ENCODE measurements at places on chromosomes 12 and 14.

GRCh38 chr12:65449400-65449799 is 170.9 kb downstream of the MSRB3 start:
- no peak for DNase-seq

DNA sequence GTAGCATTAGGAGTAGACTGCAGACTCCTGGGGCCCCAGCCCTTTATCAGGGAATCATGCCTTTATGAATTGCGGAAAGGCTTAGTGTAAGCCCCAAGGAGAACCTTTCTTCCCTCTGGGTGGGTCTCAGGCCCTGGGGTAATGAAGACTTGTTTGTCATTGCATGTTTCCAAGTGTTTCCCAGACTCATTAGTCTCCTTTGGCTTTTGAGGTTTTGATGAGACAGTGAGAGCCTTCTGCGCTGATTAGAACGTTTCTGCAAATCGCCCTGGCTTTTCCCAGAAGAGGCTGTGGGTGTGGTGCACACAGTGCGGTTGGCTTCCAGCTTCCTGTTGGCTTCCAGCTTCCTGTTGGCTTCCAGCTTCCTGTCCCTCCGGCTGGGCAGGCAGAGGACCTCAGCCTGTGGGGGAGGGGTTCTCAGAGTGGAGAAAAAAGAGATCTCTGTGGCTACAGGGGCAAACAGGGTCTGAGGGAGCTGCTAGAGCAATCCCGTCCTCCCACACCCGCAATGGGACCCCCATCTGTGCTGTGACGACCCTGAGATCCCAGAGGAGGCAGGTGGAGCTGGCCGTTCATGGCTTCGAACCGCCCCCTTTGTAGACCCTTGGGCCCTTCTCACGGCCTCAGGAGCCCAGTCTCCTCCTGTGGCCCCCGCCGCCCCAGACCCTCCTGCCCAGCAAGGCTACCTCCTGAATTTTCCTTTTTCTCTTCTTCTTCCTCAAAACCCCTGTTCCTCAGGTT is 42.1 kb downstream of the GPR68 start:
- DNase-seq: no peak

DNA sequence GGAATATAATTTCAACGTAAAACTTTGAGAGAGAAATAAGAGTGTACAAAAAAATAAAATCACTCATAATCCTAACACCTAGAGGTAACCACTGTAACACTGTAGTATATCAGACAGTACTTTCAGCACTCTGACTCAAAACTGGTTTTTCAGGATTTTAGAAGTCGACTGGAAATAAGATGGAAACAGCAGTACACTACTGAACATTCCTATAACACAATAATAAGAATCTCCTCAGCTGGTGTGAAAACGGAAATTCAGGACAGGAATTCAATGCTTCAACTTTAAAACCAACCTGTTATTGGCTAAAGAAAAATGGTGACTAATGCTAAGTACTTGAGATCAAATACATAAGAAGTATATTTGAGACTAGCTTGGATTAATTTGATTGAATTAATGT is 12.3 kb upstream of the PITPNM2 start:
- DNase-seq: no peak

- no peak for DNase-seq
Observed at GRCh38 chr14:20707622-20708021, 19.1 kb downstream of the ANG start.

DNA sequence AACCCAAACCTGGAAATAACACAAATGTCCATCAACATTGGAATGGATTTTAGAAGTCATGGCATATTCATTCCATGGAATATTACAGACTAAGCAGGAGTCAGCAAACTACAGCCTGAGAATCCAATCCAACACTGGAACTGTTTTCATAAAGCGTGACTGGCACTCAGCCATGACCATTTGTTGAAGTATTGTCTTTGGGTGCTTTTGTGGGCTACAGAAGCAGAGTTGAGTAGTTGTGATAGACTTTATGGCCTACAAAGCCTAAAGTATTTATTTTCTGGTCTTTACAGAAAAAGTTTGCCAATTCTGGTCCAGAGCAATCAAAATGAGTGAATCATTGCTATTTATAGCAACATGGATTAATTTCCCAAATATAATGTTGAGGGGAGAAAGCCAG is 34.5 kb upstream of the FRS2 start:
- no peak for DNase-seq

- DNase-seq: no peak
Observed at GRCh38 chr12:49976557-49976956, 3.8 kb downstream of the AQP6 start.

- no peak for DNase-seq
Observed at GRCh38 chr12:81987371-81987770, 228.2 kb upstream of the PPFIA2 start.

GRCh38 chr14:51202914-51203665 is 37.0 kb upstream of the TMX1 start:
- DNase-seq: no peak

- DNase-seq: no peak
Observed at GRCh38 chr14:23359722-23360447, 5.1 kb downstream of the EFS start.

GRCh38 chr12:59096246-59096645 is 175.9 kb upstream of the LRIG3 start:
- DNase-seq: no peak

DNA sequence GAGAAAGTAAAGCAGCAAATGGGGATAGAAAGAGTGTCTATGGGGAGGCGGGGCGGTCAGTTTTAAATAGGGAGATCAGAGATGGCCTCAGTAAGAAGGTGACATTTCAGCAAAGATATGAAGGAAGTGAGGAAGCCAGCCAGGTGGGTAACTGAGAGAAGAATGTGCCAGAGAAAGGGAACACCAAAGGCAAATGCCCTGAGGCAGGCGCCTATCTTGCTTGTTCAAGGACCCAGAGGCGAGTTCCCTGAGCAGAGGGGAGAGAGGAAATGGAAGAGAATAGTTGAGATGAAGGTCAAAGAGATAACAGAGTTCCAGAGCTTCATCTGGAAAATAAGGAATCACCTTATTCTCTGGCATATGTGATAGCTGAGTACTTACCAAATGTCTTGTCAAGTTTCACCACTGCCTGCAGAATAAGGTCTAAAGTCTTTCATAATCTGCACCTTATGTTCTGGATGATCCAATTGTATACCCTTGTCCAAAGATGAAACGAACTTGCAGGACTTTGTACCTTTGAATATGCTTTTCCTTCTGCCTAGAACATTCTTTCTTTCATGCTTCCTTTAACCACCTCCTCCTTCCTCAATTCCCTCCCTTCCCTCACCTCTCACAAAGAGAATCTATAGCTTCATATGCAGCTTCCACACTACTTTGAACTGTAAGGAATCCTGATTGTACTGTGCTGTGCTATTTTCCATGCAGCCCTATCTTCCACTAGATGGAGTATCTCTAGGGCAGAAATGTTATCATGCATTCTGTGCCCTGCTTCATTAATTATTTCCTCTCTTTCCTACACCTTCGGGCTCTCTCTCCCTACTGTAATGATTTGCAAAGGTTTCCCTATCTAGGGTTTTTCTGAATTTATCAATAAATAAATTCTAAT is 38.5 kb downstream of the GNPTAB start:
- DNase-seq: no peak

GRCh38 chr12:67077617-67078016 is 191.5 kb upstream of the CAND1 start:
- no peak for DNase-seq

GRCh38 chr12:69620077-69620476 is 9.4 kb upstream of the LRRC10 start:
- no peak for DNase-seq

DNA sequence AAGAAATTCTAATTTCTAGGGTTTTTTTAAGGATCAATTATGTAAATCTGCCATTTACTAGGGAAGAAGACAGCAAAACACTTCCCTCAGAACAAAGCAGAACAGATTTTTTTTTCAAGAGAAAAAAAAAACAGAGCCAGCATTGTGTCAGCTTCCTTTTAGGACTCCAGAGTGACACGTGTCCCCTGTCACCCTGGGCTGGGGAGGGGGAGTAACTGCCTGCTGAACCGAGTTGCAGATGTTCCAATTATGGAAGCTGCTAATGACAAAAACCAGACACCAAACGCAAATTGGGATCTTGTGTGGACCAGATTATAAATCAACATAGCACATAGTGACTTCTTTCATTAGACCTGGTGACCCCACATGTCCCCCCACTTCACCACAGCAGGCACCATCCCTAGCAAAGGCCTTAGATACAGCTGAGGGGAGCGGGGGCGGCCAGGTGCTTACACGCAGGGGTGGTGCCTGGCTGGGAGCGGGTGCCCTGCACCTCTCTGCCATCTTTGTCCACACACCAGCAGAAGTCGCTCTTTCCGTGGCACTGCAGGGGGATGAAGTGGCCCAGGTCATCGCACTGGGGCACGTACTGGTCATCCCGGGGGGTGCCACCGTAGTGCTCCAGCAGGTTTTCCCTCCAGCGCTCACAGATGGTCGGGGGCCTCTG is 25.4 kb downstream of the RTRAF start:
- DNase-seq: no peak

GRCh38 chr14:45068396-45068795 is 15.5 kb upstream of the PRPF39 start:
- no peak for DNase-seq

GRCh38 chr14:53144244-53144643 is 8.9 kb downstream of the DDHD1 start:
- no peak for DNase-seq

DNA sequence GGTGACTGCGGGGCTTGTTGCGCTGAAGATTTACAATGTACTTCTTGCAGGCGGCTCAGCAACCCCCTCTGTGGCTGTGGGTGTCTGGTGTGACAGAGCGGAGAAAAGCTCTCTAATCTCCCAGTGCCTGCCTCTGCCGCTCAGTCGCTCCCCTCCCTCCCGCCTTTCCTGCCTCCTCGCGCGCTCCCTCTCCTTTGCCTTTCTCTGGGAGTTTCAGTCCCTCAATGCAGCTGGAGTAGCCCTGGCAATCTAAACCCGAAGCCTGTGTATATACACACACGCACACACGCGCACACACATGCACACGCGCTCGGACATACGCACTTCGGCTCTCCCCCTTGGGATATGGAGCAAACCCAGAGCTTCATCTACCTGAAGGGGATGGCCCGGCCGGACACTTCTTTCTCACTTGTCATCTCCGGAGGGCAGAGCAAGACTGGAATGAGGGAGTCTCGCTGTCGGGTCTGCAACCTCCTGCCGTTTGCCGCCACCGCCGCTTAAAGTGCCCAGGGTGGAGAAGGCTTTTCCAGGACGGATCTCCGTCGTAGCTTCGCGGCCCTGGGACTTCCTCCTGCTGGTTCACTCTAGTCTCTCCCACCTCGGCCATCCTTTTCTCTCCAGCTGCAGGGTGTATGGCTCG is 599 bp upstream of the TRHDE start:
- DNase-seq: no peak

GRCh38 chr14:37088356-37089215 is 83.8 kb downstream of the SLC25A21 start:
- DNase-seq: no peak

- DNase-seq: no peak
Observed at GRCh38 chr12:109009766-109010165, 11.1 kb downstream of the SVOP start.

- DNase-seq: no peak
Observed at GRCh38 chr12:45223868-45224267, 8.0 kb downstream of the ANO6 start.

- DNase-seq: no peak
Observed at GRCh38 chr12:98741556-98742265, 96.6 kb downstream of the APAF1 start.

- no peak for DNase-seq
Observed at GRCh38 chr12:52063082-52063924, 6.5 kb upstream of the ATG101 start.

- no peak for DNase-seq
Observed at GRCh38 chr14:98943907-98944306, 328.1 kb downstream of the BCL11B start.

DNA sequence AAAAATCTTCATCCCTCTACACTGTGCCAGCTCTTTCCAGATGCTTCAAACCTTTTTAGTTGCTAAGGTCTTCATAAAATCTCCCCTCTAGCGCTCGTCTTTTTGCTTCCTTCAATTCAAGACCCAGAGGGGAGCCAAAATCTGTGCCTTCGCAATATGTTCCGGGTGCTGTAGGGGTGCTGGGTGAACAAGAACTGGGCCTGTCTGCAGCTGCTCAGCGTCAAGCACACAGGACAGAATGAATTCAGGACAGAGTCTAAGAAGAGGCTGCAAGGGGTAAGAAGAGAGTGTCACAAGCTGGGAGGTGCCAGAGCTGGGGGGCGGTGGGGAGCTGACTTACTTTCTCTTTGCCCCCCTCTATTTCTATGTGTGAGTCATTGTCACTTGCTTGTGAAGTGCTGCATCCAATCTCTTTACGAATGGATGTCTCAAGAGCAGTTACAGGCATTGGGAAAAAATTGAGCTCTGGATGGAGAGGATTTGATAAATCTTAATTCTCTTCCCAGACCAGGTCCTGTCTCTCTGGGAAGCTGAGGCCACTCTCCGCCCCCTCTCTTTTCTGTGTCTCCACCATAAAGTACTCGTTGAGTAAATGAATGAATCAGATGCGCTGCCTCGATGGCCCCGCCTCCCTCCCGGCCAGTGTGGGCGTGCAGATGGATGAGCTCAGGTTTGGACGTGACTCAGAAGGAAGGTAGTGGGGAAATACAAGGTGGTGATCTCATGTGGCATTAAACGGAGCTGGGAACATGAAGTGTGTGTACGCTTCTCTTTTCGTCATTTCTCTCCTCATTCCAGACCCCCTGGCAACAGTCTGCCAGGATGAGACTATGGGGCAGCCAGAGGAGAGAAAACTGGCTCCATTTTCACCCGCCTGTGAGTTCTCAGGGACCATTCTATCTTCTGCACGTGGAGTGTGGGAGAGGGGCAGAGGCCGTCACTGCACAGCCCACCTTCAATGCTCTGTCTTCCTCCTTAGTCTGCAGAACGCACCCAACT is 91.3 kb downstream of the TSPAN9 start:
- no peak for DNase-seq

- DNase-seq: no peak
Observed at GRCh38 chr12:105548626-105549025, 218.1 kb downstream of the C12orf75 start.

DNA sequence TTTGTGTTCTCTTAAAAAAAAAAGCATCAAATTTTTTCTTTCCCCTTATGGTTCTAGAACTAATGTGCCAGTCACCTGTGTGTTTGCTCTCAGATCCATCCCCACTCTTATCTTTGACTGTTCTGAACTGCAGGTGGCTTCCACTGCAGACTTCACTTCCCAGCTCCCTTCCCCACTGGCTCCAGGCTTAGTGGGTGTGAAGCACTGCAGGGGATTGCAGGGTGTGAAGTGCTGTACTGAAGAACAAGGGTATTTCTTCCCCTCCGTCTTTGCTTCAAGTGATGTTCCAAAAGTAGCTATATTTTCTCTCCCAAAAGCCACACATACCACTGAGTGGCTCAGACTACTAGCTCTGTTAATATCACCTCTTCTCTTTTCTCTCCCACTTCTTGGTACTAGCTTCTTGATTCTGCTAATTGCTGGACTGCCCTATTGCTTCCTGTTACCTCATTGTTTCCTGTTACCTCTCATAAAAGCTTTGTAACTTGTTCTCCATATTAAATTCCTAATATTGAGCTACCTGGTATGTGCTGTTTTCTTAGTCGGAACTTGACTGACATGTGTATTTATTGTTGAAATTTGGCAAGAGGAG is 115.4 kb upstream of the PRICKLE1 start:
- DNase-seq: no peak

GRCh38 chr12:4911316-4911994 is 1.8 kb downstream of the KCNA1 start:
- no peak for DNase-seq
